ENCODE measurements at places on chromosomes 3 and 15. TPM values are rescaled to one million over a fixed set of nuclear protein-coding genes. Genes with fewer than 3 reads are reported as not detected.

Gene KNG1
- total RNA-seq, result not detected

Gene POPDC2
- total RNA-seq, result 0.09 TPM

Gene HIGD2B
- not detected for total RNA-seq

Gene HYAL1
- total RNA-seq, result 1.8 TPM

Gene RAD51
- 3.7 TPM for total RNA-seq

Measured in endothelial cell of coronary artery (primary cell).